ENCODE measurements at places on chromosomes 2 and 18.

- DNase-seq: no peak
Measured at GRCh38 chr2:30257266-30258214, 26.2 kb downstream of the LBH start.

DNA sequence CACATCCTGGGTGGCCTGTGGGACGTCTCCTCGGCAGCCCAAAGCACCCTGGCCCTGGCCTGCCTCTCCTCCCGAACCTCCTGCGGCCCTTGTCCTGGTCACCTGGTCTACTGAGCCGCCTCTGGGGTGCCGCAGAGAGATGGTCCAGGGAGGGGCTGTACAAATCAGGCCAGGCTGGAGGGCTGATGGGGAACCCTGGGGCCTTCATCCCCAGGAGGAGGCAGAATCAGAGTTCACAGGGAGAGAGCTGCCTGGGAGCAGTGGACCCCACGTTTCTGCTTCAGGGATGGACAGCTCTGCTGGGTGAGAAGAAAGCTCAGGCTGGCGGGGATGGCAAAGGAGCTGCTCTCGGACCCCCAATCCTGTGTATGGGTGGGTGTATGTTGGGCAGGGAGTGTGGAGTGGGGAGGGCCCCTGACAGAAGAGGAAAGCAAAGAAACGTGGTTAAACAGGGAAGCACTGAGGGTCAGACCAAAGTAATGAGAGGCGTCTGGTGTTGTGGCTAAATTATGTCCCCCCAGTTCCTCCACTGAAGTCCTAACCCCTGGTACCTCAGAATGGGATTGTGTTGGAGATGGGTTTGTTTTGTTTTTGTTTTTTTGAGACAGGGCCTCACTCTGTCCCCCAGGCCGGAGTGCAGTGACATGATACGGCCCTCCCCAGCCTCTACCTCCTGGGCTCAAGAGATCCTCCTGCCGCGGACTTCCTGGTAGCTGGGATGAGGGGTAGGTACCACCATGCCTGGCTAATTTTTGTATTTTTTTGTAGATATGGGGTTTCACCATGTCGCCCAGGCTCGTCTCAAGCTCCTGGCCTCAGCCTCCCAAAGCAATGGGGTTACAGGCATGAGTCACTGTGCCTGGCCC is 73.4 kb upstream of the SMAD7 start:
- no peak for DNase-seq

DNA sequence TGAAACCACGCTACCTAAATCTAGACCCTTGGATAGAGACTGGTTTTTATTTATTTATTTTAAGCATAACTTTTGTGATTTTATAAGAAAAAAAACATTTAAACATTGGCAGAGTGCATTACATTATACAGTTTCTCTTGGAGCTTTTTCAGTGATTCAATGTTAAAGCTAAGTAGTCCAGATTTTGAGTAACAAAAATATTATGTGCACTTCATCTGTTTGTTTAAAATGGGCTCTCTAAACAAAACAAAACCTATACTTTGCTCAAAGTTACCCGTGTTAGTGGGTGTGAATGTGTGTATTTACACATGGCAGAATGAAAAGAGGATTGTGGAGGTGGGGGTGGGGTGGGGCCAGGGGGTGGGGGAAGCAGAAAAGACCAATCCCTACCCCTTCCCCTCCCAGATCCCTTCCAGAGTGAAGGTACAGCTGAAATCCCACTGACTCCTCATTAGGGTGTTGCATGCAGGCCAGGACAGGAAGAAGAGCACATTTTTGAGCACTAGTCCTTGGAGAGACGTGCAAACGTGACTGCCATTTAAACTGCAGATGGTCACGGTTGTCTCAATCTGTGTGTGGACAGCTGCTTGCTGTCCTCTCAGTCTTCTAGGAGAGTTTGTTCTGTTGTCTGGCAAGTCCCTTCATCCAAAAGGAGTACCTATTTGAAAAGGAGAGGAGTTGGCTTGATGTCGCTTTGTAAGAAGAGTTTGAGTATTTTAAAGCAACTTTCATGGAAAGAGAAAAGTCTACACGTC is 303.0 kb downstream of the ICOS start:
- no peak for DNase-seq

DNA sequence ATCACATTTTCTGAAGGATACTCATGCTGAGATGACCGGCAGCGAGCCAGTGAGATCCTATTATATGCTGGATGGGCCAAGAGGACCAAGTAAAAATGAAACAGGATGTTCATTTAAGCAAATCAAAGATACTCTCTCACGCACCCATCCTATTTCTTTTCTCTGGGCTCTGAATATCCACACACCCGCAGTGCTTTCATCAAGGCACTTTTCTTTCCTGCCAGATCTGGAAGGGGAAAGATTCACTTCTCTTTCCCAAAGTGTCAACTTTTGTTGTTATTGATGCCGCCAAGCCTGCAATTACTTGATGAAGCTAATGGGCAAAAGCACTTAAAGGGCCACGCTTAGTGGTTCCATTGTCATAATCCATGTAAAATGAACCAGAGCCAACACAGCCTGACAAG is 191.9 kb upstream of the CHAC2 start:
- no peak for DNase-seq

DNA sequence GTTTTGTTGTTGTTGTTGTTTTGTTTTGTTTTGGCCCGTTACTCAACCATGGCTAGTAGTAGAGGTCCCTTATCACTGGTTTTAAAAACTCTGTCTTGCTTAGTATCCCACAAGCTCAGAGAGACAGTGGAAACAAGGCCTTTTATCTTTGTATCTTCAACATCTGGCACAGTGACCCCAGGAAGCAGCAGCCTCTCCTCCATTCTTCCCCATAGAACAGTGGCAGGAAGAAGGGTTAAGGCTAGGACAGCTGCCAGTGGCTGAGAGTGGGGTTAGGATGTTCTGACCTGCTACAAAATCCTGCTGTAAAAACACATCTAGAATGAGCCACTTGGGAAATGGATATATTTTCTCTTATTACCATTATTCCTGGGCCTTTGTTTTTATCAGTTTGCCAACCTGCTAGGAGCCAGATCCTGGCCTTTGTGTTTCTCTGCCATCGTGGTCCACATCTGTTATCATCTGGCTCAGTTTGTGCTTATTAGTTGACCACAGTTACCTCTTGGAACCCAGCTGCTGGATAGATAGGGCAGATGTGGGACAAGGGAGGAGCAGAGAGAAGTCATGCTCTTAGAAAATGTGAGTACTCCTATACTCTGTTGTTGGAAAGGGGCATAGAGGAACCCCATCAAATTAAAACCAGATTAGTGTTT is 246.8 kb downstream of the AGPS start:
- DNase-seq: no peak

DNA sequence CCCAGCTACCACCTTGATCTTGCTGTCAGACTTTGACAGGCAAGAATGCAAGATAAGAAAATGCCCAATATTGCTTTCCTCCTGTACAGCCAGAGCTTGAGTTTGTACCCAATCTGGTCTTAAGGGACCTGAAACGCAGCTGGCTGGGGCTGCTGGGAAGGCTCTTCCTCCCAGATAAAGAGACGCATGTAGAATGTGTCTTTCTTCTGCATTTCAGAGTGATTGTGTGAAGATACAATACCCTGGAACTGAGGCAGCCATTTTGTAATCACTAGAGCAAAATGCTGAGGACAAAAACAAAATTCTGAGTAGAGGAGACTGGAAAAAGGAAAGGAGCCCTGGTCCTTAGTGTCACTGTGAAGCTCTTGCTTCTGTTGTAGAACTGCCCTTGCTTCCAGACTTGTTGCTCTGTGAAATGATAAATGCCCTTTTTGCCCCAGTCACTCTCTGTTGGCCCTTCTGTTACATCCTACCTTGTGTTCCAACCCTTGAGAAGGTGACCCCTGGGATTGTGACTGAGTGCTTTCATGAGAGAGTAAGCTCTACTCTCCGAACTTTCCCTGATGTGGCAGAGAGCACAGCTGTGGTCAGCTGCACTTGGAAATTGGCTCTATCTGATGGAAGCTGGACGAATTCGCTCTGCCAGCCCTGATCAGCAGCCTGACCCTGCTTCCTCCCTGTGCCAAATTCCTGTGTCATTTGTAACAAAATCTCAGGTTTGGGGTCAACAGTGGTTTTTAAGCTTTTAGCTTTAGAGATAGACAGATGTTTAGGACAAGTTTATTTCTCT is 137.4 kb upstream of the RBMS1 start:
- DNase-seq: no peak

- DNase-seq: no peak
Measured at GRCh38 chr2:85273738-85274731, 53.8 kb downstream of the TGOLN2 start.

DNA sequence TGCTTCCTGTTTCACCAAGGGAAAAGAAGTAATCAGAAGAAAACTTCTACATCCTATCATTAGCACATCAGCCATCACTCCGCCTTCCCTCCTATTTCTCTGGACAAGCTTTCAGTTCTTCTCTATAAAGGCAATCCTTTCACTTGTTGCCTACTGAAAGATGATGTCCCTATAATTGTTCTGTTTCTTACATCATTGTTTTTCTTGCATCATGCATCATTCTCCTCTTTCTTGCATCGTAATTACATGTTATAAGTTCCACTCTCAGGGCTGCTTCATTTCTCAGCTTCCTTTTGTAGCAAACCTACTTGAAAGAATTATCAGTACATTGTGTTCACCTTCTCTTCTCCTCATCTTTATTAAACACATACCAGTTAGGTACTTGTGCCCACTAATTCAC is 7.2 kb downstream of the SLC30A6 start:
- no peak for DNase-seq

DNA sequence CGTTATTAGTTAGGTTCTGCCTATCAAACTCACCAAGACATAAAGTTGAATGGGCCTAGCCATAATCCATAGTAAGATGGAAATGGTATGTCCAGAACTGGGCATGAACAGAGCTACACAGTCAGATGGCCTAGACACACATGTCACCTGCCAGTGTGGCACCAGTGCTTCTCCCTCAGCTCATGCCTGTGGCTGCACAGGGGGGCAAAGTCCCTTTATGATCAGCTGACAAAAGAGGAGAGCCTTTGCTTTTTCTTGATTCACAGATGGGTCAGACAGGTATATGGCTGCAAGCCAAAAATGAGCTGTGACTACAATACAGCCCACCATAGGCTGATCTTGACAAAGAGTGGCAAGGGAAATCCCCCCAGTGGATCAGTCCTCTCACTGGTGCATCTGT is 28.3 kb upstream of the STARD7 start:
- no peak for DNase-seq

DNA sequence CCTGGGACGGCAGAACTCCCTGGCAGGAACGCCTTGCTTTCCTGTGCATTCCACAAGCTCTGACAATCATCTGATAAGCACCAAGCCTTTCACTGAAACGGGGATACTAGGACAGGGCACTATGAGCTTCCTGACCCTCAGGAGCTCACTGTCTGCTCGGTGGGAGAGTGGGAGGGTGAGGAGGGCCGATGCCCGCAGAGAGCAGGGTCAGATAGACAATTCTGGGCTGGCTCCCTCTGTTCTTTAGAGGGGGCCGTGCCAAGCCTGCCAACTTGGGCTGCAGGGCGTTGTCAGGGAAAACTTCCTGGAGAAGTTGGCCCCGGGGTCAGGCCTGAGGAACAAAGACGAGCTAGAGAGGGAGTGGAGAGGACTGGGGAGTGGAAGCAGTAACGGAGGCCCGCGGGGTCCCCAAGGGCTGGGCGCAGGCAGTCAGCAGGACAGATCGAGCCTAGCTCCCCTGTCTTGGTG is 82.0 kb downstream of the CTAGE1 start:
- DNase-seq: no peak

- no peak for DNase-seq
Measured at GRCh38 chr2:212227755-212228154, 310.8 kb downstream of the ERBB4 start.

DNA sequence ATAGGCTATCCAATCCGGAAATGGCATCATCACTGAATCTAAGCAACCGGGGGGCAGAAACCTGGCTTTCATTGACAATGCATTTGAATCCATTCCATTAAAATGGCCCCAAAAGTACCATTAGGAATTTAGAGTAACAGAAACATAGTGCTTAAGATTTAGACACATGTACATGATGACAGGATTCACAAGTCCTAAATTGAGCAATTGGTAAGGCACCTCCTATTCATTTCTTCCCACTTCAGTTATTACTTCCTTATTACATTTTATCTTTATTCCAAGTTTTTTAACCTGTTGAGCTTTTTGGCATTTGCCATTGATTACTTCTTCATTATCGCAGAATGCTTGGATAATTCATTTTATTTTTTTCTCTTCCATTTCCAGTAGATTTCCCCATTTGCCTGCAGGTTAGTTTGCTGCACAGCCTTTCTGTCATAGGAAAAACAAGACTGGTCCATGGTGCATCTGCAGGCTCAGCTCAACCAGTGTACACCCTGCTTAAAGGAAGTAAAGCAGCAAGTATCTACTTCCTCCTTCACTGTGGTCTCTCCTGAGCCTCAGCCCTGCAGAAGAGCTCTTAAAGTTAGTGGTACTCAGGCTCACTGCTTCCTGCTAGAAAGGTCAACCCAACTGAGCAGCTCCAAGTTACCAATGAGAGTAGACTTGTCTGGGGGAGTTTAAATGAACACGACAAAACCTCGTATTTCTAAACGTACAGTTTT is 89.2 kb downstream of the DOCK10 start:
- DNase-seq: no peak

DNA sequence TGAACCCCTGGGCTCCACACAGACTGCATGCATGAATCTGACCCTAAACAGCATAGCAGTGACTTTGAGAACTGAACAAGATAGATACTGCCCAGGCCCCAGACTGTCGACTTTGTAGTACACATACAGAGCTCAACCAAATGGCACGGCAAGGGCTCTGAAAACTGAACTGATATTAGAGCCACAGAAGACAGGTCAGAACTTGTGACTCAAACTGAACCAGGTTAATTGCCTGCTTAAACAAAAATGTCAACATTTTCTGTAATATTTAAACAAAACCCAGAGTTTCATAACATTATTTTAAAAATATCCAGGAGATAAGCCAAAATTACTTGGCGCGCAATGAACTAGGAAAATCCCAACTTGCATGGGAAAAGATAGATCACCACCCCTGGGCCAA is 260.3 kb downstream of the TPGS2 start:
- DNase-seq: no peak

DNA sequence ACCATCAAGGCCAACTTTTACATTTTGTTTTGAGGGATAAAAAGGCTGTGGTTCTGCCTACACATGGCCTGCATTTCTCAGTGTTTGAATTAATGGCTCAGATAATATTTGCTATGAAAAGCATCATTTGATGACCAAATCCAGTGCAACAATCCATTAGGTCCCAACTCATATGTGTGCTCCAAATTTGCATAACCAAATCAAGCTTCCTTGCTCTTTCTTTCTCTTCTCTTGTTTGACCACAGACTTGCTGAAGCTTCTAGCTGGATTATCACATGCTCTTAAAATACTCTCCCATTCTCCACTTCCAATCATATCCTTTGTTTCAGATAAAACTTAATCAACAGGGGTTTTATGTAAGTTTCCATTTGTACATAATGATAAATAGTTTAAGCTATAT is 147.0 kb downstream of the TCF4 start:
- DNase-seq: no peak

DNA sequence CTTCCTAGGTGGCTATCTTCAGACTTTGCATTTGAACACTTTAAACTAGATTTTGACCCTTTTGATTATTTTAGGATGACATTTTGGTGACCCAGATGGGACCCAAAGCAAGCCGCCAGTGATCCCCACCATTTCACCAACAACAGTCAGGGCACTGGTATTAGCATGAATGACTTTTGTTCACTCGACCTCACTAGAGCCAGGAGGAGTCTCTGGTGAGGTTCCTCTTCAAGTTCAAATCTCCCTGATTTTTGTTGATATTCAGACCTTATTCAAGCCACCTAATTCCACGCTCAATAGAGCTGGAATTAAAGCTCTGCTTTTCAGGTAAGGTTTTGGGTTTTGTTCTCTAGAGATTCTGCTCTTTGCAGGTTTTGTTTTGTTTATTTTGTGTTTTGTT is 202.3 kb downstream of the MREG start:
- DNase-seq: no peak

All from activated CD4-positive, alpha-beta T cell treated with anti-CD3 and anti-CD28 coated beads, Interleukin-2, amount 50 U/mL, for 4 hours (primary cell).